ENCODE measurements at places on chromosomes 5 and 9. TPM values are rescaled to one million over a fixed set of nuclear protein-coding genes. Genes with fewer than 3 reads are reported as not detected.

The FAT2 gene
- polyA plus RNA-seq = 5.1 TPM

The IRGM gene
- polyA plus RNA-seq = 0.59 TPM

The DAP gene
- polyA plus RNA-seq = 80.8 TPM

The DMGDH gene
- polyA plus RNA-seq = 3.3 TPM

The CYFIP2 gene
- 133 TPM for polyA plus RNA-seq

The DOCK8 gene
- polyA plus RNA-seq = 12.2 TPM

The OR1Q1 gene
- not detected for polyA plus RNA-seq

The CSF2 gene
- not detected for polyA plus RNA-seq

The FYB1 gene
- polyA plus RNA-seq = 12.7 TPM

The FGF1 gene
- polyA plus RNA-seq = 48.4 TPM

The ZFR gene
- polyA plus RNA-seq = 131 TPM

The GRM6 gene
- polyA plus RNA-seq = 3.7 TPM

The ZNF618 gene
- polyA plus RNA-seq = 17.0 TPM

The NTNG2 gene
- polyA plus RNA-seq = 9.4 TPM

The BHMT gene
- 5.0 TPM for polyA plus RNA-seq

The NR4A3 gene
- 7.8 TPM for polyA plus RNA-seq

The FAM221B gene
- 0.41 TPM for polyA plus RNA-seq

The CAMSAP1 gene
- 58.8 TPM for polyA plus RNA-seq

The AIF1L gene
- 70.0 TPM for polyA plus RNA-seq

The TRIM23 gene
- polyA plus RNA-seq = 29.7 TPM

The QSOX2 gene
- 17.0 TPM for polyA plus RNA-seq

The INPP5E gene
- 33.4 TPM for polyA plus RNA-seq

The PPP1R2B gene
- polyA plus RNA-seq = not detected

Data from spinal cord (tissue), 10 donors.